Activated T-cell treated with anti-CD3 and anti-CD28 coated beads, Interleukin-2, amount 50 U/mL, for 72 hours (primary cell): ENCODE measurements at places on chromosomes 3 and 15. TPM values are rescaled to one million over a fixed set of nuclear protein-coding genes. Genes with fewer than 3 reads are reported as not detected.
A peak's percentile ranks its signal among the peaks of the same experiment; 100 is the strongest.

GRCh38 chr3:149388001-149388440 is 10.6 kb upstream of the TM4SF1 start:
- H3K4me3 ChIP-seq, result no peak overlapping the region
- no peak for DNase-seq
- H3K36me3 ChIP-seq, result no peaks in the 10 kb centered on the region
- peaks cover 7% of the 10 kb centered on the region for H3K27me3 ChIP-seq
- no peaks in the 10 kb centered on the region for H3K4me1 ChIP-seq
- H3K27ac ChIP-seq, result no peak overlapping the region

DNA sequence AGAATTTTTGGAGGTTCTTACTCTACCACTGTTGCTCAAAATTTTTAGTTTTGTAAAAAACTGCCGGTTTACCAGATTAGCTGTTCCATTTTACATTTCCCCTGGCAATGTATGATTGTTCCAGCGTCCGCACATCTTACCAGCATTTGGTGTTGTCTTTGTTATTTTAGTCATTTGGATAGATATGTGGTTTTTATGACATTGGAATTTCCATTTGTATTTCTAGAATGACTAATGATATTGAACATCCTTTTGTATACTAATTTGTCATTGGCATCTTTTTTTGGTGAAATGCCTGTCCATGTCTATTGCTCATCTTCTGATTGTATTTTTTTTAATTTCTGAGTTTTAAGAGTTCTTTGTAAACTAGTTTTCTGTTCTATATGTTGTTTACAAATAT is 28.5 kb downstream of the LRRC28 start:
- no peaks in the 10 kb centered on the region for H3K27me3 ChIP-seq
- H3K27ac ChIP-seq, result peak overlapping the region; percentile 87
- peaks cover 3% of the 10 kb centered on the region for H3K36me3 ChIP-seq
- peak; percentile 26 for DNase-seq
- peak overlapping the region; percentile 42 for H3K4me3 ChIP-seq

Gene LAMB2
- total RNA-seq, result 1.7 TPM

DNA sequence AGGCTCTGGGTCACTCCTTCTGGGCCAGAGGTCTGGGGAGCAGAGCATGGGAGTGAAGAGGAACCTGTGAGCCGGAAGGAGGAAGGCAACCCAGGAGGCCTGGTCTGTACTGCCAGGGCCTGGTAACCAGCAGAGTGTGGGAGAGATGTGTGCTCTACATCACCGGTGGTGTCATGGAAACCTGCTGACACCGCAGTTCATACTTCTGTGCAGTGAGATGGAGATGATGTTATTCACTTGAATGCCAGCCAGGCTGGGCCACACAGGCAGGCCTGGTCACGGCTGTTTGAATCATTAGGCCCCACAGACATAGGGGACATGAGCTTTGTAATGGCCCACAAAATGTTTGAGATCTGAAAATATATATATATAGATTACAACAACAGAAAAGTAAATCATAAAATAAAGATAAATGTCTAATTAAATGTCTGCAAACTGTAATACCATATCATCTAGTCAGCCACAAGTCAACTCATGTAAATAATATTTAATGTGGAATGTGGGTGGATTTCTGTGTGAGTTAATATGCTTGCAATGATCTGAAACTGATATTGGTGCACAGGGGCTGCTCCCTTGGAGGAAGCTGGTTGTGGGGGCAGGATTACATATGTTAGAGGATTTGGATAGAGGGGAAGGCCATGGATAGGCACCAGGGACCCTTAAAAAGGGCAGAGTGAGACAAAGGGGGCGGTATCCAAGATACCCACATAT is 108.5 kb upstream of the PFN2 start:
- no peak overlapping the region for H3K4me3 ChIP-seq
- H3K27me3 ChIP-seq, result peaks cover 8% of the 10 kb centered on the region
- no peaks in the 10 kb centered on the region for H3K36me3 ChIP-seq

Gene ZNF662
- 5.0 TPM for total RNA-seq

DNA sequence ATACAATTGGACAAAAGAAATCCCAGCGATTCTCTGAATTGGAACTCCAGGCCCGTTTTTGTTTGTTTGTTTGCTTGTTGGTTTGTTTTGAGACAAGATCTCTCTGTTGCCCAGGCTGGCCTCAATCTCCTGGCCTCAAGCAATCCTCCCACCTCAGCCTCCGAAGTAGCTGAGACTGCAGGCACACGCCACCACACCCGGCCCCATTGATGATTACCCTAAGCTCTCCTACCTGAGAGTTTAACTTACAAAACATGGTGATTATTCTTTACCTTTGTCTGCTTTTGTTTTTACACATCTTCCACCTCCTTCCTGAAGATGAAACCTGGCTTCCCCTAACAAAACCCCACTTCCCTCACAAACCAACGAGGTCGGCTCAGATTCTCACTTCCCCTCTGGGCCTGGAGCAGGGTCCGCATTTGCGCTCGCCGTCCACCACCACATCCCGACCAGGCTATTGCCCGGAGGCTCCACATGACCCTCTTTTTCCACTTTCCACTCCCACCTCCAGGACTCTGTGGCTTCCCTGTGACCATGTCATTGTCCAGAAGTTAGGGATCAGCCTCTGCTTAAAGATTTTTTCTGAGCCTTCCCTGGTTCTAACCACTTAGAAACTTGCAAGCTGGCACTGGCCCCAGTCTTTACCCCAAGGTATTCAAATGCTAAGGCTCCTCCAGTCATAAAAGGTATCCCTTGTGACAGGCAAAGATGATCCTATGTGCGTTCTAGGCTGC is 14.8 kb downstream of the KLHL6 start:
- DNase-seq, result no peak
- peaks cover 94% of the 10 kb centered on the region for H3K4me1 ChIP-seq
- peak overlapping the region; percentile 59 for H3K27ac ChIP-seq
- H3K4me3 ChIP-seq, result peak overlapping the region; percentile 31
- H3K36me3 ChIP-seq, result peaks cover 3% of the 10 kb centered on the region

- no peaks in the 10 kb centered on the region for H3K27me3 ChIP-seq
- no peaks in the 10 kb centered on the region for H3K4me1 ChIP-seq
- H3K36me3 ChIP-seq, result no peaks in the 10 kb centered on the region
- H3K4me3 ChIP-seq, result no peak overlapping the region
- H3K27ac ChIP-seq, result no peak overlapping the region
Measured at GRCh38 chr3:111385971-111386495, 156.0 kb upstream of the CD96 start.

DNA sequence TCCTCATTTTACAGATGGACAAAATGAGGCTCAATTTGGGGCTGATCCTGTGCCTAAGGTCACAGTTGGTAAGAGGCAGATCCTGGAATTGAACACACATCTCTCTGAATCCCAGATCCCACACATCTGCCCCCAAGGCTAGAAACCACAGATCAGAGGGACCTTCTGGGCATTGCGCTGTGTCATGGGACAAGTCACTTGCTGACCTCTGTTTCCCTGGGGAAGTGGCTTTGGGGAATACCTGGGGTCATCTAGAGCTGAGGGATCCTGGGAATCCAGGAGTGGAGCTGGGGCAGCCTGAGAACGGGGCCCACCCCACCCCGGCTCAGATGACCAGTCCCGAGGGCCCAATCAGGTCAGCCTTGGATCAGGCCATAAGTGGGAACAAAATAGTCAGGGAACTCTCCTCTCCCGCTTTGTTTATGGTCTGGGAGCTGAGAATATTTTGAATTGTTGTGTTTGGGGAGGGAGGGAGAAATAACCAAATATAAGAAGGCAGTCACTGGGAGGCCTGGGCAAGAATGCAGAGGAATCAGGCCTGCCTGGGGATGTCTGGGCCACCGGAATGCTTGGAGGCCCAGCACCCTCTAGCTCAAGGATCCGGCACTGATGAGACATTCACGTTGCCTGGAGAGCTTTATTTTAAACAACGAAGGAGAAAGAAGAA is 8.8 kb upstream of the SLC6A6 start:
- no peaks in the 10 kb centered on the region for H3K36me3 ChIP-seq
- DNase-seq, result no peak
- peaks cover 10% of the 10 kb centered on the region for H3K4me1 ChIP-seq
- H3K27ac ChIP-seq, result no peak overlapping the region

Gene AMOTL2
- total RNA-seq, result 0.07 TPM

Gene PRR23A
- total RNA-seq, result not detected

Gene NANOGP8
- not detected for total RNA-seq

GRCh38 chr15:92043283-92043682 is 189.8 kb downstream of the SLCO3A1 start:
- no peak overlapping the region for H3K27ac ChIP-seq
- H3K36me3 ChIP-seq, result peaks cover 1% of the 10 kb centered on the region
- H3K27me3 ChIP-seq, result no peaks in the 10 kb centered on the region
- H3K4me1 ChIP-seq, result peaks cover 13% of the 10 kb centered on the region

GRCh38 chr15:44711743-44712345 is 527 bp downstream of the B2M start:
- no peaks in the 10 kb centered on the region for H3K27me3 ChIP-seq
- H3K27ac ChIP-seq, result peak overlapping the region; percentile 100
- peak; percentile 64 for DNase-seq
- peaks cover 40% of the 10 kb centered on the region for H3K4me1 ChIP-seq
- peak overlapping the region; percentile 85 for H3K4me3 ChIP-seq
